Muscle of back (tissue), 13 donors: ENCODE measurements at places on chromosomes 3 and 15. TPM values are rescaled to one million over a fixed set of nuclear protein-coding genes. Genes with fewer than 3 reads are reported as not detected.

The CACNA2D2 gene
- polyA plus RNA-seq = 3.6 TPM

The CEP63 gene
- 36.1 TPM for polyA plus RNA-seq

The GCNT3 gene
- 0.43 TPM for polyA plus RNA-seq

The SCAANT1 gene
- 1.0 TPM for polyA plus RNA-seq

The OSBPL10 gene
- polyA plus RNA-seq = 9.5 TPM

The BFSP2 gene
- not detected for polyA plus RNA-seq

The SCN5A gene
- 4.2 TPM for polyA plus RNA-seq

The PLSCR1 gene
- polyA plus RNA-seq = 17.7 TPM

The C3orf49 gene
- polyA plus RNA-seq = 0.15 TPM

DNA sequence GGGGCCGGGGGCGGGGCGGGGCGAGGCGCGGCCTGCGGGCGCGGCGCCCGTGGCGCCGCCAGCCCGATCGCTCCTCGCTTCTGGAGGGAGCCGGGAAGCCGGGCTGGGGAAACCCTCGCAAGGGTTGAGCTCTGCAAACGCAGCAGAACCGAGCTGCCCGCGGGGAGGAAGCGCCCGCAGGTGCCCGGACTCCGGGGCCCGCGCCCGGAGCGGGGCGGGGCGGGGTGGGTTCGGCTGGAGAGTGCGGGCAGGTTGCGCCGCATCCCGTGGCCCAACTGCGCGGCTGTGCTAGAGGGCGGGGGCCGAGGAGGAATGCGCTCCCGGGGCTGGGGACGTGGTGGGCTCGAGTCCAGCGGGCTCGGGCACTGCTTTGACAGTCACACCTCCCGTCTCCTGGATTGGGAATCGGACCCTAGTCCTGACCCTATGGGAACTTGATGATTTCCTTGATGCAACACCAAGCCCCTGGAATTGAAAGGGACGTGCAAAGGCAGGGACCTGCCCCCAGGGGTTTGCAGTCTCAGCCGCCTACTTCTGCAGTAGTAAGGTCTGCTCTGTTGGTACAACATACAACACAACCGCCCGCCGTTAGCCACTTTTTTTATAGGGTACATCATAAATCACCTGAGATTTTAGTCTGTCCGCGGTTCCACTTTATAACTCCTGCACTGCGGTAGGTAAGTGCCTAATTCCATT, 34.3 kb downstream of the ZBTB38 start:
- peak; percentile 89 for DNase-seq

DNA sequence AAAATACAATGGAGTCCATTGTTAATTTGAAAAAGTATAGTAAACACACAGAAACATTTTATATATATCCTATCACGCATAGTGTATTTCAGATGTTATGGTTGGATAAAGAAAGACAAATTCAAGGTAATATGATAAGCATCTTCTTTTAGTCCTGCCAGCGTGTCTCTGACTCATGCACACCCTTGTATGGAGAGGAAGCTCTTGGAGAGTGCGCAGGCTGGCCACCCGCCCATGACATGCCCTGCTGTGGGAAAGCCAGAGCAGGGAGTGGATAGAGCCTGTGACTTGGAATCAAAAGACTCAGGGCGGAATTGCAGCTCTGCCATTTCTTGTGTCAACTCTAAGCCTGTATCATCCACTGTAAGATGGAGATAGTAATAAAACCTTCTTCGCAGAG, 23.0 kb upstream of the COPG1 start:
- peak; percentile 33 for DNase-seq

- no peak for DNase-seq
Observed at GRCh38 chr3:178498871-178499270, 37.4 kb upstream of the KCNMB2 start.

DNA sequence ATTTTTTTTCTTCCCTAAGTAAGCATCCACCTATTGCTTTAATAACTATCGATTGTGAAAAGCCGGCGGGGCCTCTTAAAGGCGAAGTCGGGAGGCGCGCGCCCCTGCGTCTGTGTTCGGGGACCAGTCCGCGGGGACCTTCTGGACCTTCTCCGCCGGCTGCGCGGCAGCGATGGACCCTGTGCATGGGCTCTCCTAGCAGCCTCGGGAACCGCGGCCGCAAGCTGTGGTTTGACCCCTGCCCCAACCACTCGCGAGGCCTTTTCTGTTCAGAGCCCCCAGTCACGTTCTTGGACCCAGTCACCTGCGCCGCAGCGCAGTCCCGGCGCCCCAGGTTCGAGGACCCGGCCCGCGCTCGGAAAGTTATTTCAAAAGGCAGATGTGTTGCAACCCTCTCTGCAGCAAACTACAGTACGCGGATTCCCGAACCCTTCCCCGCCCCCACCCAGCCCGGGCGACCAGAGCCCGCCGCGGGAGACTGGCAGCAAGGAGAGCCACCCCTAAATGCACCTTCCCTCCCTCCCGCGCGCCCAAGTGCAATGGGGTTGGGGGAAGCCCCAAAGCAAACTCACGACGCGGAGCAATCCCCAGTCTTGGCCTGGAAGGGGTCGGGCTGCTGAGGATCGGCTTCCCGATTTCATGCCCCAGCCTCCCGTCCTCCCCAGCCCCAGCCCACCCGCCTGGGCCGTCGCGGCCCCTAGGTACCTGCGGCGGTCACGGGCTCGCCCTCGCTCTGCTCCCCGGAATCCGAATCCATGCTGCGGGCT, 684 bp downstream of the TNFAIP8L3 start:
- no peak for DNase-seq

DNA sequence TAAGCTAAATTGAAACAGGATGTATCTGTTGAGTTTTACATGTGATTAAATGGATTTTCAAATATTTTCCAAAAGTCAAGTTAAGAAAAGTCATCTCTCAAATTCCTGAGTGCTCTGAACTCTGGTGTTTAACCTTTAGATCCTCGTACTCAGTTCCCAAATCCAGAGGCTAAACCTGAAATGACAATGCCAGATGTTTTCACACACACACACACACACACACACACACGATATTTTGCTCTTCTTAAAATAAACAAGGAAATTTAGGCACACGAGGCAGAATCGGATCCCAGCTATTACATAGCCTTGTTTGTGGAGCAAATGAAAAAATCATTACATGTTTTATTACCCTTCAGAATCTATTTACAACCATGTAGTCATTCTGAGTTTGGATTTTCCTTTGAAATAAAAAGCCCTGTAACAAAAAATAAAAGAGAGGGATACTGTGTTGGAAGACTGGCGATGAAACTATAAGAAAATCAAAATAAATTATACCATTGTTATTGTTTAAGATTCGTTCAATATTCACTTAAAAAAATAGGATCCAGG, 20.6 kb upstream of the UBE2E1 start:
- no peak for DNase-seq

DNA sequence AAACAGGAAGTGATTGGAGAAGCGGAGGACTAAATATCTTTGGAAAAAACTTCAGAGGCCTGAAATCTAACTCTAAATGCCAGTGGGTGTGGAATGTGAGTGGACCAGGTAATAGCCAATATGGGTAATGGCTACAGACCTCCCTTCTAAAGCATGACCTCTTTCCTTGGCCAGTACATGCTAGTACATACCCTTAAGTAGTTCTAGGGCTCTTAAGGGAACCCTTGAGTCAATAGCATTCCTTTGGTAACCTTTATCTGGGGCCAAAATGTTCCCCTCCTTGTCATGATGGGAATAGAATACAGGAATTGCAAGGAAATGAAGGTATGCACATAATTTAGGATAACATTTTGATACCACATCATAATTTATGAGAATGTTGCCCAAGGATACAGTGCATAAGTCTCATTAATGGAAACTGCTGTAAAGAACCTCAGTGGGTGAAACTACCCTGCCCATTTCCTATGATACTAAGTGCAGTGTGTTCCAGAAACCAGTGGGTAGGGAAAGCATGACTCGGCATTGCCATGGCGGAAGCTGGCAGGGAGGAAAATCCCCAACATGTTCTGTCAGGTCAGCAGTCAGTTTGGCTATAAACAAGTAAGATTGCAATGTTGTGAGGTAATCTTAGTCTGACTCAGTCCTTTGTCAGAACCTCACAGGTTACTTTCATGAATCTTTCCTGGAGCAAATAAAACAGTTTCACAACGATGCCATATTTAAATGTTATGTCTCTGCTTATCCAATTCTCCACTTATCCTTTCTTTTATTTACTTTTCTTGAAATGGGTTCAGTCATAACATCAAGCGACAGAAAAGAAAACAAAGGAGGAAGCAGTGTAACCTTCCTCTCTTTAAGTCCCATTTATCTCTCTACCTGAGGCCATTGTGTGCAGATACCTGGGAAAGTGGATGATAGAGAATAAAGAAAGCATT, 23.5 kb upstream of the RAP2B start:
- DNase-seq = peak; percentile 13

GRCh38 chr3:134287512-134287911, 36.9 kb upstream of the RYK start:
- no peak for DNase-seq

GRCh38 chr15:81723113-81723651, 322.6 kb downstream of the MEX3B start:
- peak; percentile 86 for DNase-seq

- no peak for DNase-seq
Observed at GRCh38 chr3:156483961-156484787, 70.7 kb downstream of the SSR3 start.

DNA sequence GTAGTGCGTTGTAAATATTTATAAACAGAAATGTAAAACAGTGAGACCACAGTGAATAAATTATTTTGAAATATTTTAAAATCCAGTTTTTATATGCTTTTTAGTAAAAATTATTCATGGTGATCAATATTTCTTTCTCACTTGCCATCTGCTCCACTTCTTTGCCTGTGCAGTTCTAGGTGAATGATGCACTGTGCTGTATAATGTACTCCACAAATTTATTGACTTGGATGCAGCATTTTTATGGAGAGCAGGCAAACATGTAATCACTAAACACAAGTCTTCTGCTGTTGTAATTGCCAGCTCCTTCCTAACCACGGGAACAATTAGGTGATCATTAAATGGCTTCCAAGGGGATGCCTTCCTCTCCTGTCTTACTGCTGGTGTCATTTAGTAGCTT, 395.9 kb downstream of the PTPRG start:
- no peak for DNase-seq

DNA sequence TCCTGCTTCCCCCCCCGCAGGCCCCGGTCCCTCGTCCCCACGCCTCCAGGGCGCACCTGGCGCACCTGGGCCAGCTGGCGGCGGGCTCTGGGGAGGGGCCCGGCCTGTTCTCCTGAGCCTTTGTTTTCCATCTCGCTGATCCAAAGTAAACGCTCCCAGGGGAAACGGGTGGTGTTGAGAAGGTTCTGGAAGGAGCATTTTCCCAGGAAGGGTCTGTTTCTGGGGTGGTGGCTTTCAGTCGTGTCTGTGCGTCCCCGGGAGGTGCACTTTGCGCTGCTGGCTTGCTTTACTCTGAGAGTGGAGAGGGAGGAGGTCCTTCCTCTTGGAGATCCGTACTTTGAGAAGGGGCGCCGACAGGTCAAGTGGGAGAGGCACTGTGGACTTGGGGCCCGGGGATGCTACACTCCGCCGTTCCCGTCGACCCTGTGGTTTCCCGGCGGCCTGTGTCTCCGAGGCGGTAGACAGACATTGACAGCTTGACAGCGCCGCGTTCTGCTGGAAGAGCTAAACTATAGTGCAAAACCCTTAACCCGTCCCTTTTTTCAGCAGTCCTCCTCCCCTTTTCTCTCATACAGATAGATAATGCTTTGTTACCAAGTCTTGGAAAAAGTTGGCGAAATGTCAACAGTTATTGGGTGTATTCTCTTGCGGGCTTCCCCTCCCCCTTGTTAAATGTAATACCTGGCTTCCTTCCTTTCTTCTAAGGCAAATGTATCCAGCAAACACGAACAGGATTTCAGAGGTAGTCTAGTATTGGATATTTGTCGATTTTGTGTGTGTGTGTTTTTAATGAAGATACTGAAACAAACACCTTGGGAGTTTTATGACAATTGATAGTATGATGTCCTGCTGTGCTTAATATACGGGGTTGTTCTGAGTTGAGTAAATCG, 6.5 kb downstream of the TPM1 start:
- DNase-seq = peak; percentile 85

GRCh38 chr3:51975852-51976549, 1.1 kb downstream of the ABHD14A start:
- DNase-seq = peak; percentile 65

DNA sequence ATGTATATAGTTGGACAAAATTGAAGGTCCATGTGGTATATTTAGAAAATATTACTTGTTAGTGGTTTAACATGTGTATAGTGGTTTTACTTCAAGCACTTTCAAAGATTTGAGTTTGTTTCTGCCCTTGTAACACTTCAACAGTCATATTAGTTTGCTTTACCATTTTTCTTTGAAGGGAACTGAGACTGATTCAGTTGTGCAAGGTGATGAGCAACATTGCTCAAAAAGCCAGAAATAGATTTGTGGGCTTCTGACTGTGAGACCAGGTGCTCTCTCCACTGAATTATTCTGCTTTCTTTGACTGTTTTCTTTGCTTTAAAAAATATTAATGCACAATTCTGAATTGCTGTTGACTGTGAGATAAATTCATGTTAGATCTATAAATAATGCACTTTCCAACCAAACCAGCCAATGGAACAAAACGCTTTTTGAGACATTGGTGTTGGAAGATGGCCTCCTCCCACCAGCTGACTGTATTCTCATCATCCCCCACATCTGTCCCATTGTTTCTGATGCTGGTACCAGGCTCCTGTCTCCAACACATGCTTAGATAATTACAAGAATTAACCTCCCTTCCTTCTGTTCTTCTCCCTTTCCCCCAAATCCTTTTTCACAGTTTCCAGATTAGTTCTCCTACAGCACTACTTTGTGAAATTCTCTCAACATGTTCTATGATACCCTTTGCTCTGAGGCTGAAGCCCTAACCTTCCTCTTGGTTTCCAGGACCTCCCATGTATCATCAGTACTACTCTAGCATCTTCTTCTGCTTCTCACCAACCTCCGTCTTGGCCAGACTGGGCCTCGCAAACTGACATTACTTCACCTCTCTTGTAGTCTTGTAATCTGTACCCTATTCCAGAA, 27.9 kb downstream of the PLCL2 start:
- no peak for DNase-seq

DNA sequence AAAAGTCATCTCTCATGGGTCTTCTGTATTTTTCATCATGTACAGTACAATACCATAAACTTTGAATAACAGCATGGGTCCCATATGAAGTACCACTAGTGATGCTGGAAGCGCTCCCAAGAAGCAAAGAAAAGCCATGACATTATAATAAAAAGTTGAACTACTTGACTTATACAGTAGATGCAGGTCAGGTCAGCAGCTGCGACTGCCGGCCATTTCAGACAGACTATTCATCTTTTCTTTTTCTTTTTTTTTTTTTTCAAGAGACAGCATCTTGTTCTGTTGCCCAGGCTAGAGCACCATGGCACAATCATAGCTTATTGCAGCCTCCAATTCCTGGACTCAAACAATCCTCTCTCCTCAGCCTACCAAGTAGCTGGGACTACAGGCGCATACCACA, 10.2 kb downstream of the RAF1 start:
- no peak for DNase-seq

DNA sequence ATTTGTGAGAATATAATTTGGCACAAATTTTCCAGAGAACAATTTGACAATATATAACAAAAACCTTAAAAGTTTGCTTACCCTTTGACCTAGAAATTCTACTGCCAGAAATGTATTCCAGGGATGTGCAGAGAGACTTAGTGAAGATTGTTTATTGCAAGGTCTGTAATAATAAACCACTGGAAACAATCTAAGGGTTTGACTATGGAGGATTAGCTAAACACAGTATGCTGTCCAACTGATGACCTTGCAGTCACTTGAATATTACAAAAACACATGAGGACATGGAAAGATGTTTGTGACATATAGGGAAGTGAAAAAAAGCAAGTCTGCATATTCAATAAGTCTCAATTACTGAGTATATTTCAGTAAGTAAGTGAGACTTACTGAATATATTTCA, 48.1 kb upstream of the CDV3 start:
- peak; percentile 76 for DNase-seq
